ENCODE measurements at places on chromosomes 2 and 18.
A peak's percentile ranks its signal among the peaks of the same experiment; 100 is the strongest.

GRCh38 chr2:226466589-226466988, 333.0 kb downstream of the IRS1 start:
- no peak for DNase-seq

DNA sequence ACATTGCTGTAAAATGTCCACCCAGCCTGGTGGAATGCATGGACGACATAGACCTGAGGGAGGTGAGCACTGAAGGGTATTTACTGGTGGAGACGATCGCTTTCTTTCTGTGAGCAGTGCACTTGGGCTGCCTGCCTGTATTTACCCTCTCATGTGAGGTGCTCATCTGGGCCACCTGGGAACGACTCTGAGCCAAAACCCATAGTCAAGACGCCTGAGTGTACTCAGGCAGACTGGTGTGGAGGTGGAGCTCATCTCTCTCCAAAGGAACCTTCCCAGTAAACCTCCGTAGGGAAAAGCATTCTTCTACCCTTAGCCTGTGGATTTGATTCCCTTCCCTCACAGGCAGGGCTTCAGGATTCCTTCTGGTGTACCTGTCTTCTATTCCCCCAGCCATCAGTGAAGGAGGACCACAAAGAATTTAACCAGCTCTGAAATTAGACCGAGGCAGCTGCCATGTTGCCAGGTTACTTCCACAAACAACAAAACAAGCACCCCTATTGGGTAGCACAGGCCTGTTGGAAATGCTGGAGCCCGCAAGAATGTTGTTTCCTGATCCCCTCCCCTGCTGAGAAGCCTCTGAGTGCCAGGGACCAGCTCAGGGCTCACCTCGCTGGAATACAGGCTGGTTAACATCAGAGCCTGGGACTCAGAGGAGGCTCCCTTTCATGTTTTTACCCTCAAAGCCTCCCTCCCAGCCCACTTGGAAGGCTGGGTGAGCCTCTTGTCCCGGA, 47.5 kb upstream of the TXNDC2 start:
- no peak for DNase-seq

DNA sequence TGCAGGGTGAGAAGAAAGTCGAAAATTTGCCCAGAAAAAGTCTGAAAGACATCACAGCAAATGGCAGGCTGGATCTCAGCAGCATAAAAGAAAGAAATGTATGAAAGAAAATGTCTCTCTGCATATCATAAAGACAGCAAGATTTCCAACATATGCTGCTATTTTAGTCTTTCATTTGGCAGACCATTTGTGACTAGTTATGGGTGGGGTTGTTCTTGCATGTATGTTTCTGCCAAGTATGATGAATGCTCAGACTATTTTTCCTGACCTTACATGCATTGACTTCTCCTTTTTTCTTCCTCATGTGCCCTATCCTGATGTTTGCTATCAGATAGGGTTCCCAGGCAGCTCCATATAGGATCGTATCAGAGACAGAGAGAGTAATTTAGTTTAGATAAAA, 58.5 kb upstream of the PARD3B start:
- DNase-seq, result peak; percentile 25

GRCh38 chr18:75210274-75211001, at the start of gene TSHZ1:
TSS of gene TSHZ1 (plus strand) at chr18:75210797. CDS start at chr18:75211877, 1,080 bp downstream.
- DNase-seq, result peak; percentile 79

DNA sequence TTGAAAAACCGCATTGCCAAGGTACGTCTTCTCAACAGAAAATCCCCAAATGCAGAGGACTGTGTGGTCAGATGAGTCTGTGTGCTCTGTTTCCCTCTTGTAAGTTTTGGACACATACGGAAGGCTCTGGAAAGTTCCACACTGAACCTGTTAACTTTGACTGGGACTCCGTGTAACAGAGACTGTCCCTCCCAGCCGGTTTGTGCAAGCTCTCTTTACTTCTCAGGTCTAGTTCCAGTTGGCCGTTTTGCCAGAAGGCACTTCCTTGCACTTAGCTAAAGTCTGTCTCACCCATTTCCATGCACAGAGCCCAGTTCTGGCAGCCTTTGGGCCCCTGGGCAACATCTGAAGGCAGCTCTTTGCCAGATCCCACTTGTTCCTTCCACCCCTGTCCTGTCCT, 22.0 kb downstream of the EFHD1 start:
- no peak for DNase-seq

- no peak for DNase-seq
Observed at GRCh38 chr2:47917276-47917961, 11.1 kb upstream of the FBXO11 start.

- DNase-seq, result peak; percentile 91
Observed at GRCh38 chr2:9805435-9806297, 37.6 kb upstream of the TAF1B start.

DNA sequence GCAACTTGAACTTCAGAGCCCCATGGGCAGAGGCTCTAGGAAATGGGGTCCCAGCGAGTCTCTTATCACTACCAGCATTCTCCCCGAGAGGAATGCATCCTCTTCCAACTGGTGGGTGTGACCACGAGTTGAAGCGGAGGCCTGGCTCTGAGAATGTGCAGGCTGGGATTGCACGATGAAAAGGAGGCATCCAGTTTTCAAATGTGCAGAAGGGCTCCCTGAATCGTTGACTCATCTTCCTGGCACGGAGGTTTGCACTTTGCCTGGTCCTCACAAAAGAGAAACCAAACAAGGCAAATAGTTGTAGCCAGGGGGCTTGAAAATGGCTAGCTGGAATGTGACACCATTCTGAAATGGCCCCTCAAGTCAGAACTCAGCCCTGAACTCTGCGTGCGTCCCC, 216.7 kb downstream of the GLI2 start:
- no peak for DNase-seq

DNA sequence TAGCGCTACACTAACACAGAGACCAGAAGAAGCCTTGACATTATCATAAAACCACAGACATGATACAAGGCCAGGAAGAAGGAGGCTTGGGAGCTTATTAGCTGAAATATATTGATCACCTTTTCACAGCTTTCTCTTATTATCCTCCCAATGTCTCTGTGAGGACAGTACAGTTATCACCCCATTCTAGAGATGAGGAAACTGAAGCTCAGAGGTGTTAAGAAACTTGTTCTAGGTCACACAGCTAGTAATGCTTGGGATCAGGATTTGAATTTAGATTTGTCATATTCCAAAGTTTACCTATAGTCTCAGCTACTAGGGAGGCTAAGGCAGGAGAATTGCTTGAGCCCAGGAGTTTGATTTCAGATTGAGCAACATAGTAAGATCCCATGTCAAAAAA, 44.6 kb upstream of the LTBP1 start:
- no peak for DNase-seq

- peak; percentile 69 for DNase-seq
Observed at GRCh38 chr2:182324665-182325064, 102.2 kb downstream of the PDE1A start.

GRCh38 chr2:240236217-240237111, 96.0 kb upstream of the OTOS start:
- no peak for DNase-seq

DNA sequence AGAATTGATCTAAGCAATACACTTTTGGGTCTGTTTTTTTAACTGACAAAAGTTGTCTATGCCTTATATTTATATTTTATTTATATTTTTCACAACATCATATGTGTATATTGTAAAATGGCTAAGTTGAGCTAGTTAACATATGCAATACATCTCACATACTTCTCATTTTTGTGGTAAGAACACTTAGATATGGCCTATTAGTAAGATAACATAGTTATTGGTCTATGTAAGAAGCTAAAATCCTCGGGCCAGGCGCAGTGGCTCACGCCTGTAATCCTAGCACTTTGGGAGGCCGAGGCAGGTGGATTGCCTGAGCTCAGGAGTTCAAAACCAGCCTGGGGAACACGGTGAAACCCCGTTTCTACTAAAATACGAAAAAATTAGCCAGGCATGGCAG, 275.6 kb upstream of the ID2 start:
- no peak for DNase-seq

DNA sequence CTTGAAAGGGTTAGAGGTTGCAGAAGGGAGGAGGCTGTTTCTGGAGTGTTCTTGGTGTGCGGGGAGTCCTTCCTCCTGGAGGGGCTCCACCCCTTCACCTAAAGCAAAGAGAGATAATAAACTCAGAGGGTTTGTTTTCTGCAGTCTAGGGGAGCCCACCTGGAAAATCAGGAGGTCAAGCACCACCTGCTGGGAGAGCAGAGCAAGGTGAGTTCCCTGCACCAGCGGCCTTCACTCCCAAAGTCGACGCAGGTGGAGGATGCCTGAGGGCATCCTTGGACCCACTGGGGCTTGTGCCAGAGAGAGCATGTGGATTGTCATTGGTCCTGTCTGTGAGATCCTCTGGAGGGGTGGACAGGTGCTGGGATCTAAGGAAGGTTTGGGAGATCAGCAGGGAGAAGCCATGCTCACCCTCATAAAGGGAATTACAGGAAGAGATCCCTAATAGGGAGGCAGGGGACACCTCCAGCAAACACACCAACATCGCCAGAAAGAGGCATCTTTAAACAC, 116.7 kb downstream of the KCNF1 start:
- DNase-seq, result no peak

DNA sequence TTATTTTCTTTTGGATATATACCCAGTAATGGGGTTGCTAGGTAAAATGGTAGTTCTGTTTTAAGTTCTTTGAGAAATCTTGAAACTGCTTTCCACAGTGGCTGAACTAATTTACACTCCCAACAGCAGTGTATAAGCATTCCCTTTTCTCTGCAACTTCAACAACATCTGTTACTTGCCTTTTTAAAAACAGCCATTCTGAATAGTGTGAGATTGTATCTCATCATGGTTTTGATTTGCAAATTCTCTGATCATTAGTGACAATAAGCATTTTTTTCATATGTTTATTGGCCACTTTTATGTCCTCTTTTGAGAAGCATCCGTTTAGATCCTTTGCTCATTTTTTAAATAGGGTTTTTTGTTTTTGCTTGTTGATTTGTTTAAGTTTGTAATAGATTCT, 291.3 kb upstream of the COL3A1 start:
- no peak for DNase-seq

DNA sequence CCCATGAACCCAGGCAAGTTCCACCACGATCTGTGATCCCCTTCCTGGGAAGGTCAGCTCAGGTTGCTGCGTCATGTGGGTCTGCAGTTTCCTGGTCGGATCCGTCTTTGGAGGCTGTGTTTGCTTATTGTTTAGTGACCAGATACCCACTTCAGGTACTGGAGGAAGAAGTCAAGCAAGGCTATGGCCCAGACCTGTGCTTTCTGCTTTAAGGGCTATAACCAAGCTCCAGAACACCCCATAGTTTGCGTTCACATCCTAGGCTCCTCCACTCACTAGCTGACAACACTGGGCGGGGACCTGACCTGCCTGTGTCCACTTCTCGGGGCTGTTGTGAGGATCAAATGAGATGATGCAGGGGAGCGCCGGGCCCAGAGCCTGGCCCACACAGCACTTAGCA, 44.0 kb downstream of the MAL start:
- no peak for DNase-seq

DNA sequence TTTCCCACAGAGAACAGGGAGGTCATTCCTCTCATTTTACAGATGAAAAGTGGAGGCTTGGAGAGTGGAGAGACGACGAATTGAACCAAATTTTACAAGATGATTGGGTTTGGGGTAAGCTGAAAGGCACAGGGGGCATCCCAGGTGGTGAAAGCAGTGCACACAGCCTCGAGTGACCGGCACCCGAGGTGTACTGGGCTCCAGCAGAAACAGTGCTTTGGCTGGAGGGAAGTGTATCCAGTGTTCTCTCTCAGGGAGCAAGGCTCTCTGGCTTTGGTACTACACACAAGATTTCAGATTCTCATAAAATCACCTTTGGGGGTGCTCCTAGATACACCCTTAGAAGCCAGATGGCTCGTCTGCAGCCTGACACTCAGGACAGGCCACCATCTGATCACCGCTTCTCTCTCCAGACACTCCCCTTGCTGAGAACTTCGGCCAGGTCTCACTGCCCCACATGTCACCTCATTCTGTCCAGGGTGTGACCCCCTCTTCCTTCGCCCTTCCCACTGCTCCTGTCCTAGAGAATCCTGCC, 339.6 kb downstream of the CYRIA start:
- no peak for DNase-seq

- no peak for DNase-seq
Observed at GRCh38 chr2:111668741-111669140, 215.3 kb downstream of the ANAPC1 start.

DNA sequence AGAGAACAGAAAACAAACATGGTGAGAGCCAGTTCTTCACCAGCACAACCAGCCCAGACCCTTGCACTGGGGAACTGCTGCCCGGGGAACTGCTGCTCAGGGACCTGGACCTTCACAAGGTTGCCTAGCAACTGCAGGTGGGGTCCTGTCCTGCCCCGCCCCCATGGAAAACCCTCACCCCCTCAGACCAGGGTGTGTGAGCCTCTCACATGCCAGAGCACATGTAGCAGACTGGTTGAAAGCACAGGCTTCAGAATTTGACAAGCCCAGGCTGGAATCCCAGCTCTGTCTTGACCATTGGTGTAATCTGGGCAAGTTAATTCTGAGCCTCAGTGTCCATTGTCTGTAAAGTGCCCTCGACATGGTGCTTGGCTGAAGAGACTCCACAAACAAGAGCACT, 118.6 kb downstream of the LOXHD1 start:
- DNase-seq, result no peak

GRCh38 chr2:57733956-57734355, 312.6 kb upstream of the VRK2 start:
- DNase-seq, result no peak

DNA sequence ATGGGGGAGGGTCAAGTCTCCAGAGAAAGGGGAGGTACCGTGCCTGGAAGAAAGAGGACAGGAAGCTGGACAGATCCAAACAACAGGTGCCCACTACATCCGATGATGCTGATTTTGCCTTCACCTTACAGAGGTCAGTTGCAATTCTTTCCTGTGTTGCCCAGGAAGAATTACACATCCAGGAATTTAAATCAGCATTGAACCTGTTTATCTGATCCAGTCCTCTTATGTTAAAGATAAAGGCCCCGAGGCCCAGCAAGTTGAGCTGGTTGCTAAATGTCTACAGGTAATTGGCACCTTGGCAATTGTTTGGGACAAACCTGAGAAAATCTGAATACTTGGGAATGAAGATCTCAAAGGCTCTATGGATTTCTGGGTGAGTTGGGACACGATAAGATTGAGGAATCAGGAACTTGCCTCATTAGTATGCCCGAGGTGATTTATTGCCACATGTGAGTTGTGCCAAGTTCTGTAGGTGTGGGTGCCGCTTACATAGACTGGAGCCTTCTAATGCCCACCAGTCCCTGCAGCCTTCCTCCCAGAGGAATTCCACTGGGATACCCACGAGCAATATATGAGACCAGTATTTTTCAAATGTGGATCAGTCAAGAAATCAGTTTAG, 6.9 kb upstream of the CNNM4 start:
- no peak for DNase-seq

GRCh38 chr2:74094291-74094690, 53.4 kb downstream of the BOLA3 start:
- DNase-seq, result no peak

Measured in skeletal muscle cell (primary cell).